ENCODE measurements at places on chromosomes 2 and 18. TPM values are rescaled to one million over a fixed set of nuclear protein-coding genes. Genes with fewer than 3 reads are reported as not detected.

INPP1 gene
- 21.2 TPM for total RNA-seq

DNAH6 gene
- total RNA-seq: under 0.01 TPM

IHH gene
- 0.33 TPM for total RNA-seq

PPP1R1C gene
- under 0.01 TPM for total RNA-seq

UGT1A4 gene
- not detected for total RNA-seq

CFC1 gene
- total RNA-seq: not detected

SLC14A1 gene
- not detected for total RNA-seq

DAPL1 gene
- total RNA-seq: not detected

IL37 gene
- total RNA-seq: not detected

Data from vein endothelial cell (primary cell).